Ureter (tissue), 1 donor: ENCODE measurements at places on chromosomes 4 and X. TPM values are rescaled to one million over a fixed set of nuclear protein-coding genes. Genes with fewer than 3 reads are reported as not detected.

- DNase-seq: no peak
Measured at GRCh38 chrX:123081776-123082175, 102.3 kb upstream of the GRIA3 start.

Gene GLUD2
- 2.5 TPM for total RNA-seq

DNA sequence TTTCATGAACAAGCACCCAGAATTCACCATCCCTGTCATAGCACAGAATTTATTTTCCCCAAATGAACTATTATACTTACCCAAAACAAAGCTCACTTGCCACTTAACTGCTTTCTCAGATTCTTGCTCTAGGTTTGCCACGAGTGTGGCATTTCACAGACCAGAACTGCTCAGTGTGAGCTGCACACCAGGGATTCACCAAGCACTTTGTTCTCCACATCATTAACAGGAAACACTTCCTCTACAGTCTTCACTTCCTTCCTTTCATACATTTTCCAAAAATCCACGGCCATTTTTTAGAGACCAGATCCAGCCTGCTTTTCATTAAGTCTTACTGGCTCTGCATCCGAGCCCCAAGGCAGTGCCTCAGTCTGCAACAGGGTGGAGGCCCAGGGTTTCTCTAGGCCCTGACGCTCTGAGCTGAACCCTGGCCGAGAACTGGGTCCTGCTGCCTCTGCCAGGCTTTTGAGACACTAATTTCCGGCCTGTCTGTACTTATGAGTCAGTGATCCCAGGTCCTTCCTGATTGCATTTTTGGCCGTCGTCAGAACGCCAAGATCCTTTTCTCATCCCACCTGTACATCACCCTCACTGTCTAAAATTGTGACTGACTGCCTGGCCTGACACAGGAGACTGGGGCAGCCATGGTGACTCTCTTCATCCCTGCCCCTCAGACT lies 67.6 kb upstream of the MTNR1A start:
- DNase-seq: no peak

Gene IL9R
- total RNA-seq: 22.1 TPM

DNA sequence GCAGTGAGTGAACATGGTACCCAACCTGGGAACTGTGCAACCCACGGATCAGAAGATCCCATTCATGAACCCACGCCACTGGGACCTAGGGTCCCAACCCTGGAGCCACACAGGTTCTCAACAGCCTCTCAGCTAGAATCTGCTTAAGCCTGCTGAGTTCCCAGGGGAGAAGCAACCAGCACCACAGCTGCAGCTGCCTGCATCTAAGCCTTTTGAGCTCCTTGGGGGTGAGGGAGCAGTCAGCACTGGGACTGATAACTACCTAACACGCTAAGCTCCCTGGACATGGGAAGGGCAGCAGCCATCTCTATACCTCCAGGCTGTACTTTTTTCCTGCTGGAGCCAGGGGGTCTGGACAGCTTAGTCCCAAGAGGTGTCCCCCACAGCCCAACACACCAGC lies 179.3 kb downstream of the IL15 start:
- DNase-seq: no peak

GRCh38 chrX:50495616-50496015 lies 25.0 kb upstream of the DGKK start:
- no peak for DNase-seq

Gene CLCN5
- total RNA-seq: 7.2 TPM

Gene ADAM29
- total RNA-seq: not detected

DNA sequence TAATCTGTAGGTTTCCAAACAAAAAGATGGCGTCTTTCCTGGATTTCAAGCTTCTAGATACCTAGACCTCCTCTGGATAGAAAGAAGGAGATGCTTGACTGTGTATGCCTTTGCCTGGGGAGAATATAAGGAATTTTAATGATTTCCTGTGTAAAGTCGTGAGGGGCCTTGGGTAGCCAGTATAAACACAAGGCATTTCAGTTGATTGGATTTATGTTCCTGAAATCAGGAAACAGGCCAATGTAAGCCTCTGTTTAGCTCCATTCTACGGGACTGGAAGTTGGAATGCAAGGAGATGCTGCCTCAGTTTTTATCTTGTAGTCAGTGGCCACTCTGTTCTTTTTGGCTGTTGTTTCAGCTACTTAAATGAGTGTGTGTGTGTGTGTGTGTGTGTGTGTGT lies 137.2 kb downstream of the GUCY2F start:
- no peak for DNase-seq

Gene BEX1
- total RNA-seq: 2.4 TPM

Gene MAGEC3
- not detected for total RNA-seq

Gene FGB
- total RNA-seq: 1.3 TPM

Gene RGS12
- 50.8 TPM for total RNA-seq

- DNase-seq: no peak
Measured at GRCh38 chr4:1785592-1785991, 7.5 kb upstream of the FGFR3 start.

Gene FAM156B
- total RNA-seq: 34.3 TPM

DNA sequence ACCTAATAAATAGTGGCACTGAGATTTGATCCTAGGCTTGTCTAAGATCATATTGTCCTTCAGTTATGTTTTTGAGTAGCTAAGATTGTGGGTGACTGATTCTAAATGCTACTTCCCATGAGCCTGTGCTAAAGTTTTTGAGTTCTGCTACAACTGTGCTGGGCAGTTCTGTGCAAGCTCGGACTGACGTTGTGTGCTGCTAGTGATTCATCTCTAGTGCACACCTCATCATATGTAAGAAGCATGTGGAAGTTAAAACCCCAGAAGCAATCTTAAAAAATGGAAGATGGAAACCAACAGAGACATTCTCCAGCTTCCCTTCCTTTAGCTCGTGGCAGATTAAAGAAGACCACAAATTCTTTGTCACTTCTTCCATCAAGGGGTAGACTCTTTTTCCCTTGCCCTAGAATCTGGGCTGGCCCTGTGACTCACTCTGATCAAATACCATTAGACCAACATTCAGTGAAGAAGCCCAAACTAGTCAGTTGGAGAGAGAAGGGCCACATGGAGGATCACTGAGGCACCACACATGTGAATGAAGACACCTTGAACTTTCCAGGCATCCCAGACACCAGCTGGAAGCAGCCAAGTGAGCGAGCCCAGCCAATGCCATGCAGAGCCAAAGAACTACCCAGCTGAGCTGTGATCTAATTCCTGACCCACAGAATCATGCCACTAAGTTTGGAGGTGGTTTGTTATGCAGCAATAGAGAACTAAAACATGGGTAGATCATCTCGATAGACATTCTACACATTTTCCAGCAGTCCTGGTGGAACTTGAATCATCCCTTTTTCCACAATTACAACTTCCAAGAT lies 16.8 kb downstream of the ARHGAP6 start:
- no peak for DNase-seq

GRCh38 chr4:77209012-77209411 lies 52.0 kb downstream of the CCNG2 start:
- DNase-seq: no peak

DNA sequence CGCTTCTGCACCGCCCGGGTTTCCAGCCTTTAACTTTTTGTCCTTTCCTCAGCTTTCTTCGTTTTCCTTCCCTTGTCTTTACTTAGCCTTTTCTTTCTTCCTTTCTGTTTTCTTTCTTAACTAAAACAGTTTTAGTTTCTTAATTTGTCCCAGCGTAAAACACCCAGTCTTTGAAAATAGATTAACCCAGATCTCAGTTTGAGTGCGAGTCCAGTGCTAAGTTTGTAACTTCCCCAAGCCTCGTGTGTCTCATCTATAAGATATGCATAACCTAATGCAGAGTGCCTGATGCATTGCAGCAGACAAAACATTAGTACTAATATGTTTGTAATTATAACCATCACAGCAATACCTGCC lies 460 bp upstream of the GEMIN8 start:
- no peak for DNase-seq

GRCh38 chr4:4919927-4920326 lies 60.5 kb downstream of the MSX1 start:
- no peak for DNase-seq

GRCh38 chrX:48854898-48855297 lies 19.5 kb upstream of the PCSK1N start:
- no peak for DNase-seq

- DNase-seq: no peak
Measured at GRCh38 chr4:11598591-11598990, 169.9 kb upstream of the HS3ST1 start.
